Skin of body (tissue), 3 donors: ENCODE measurements at places on chromosomes 5 and 9.

DNA sequence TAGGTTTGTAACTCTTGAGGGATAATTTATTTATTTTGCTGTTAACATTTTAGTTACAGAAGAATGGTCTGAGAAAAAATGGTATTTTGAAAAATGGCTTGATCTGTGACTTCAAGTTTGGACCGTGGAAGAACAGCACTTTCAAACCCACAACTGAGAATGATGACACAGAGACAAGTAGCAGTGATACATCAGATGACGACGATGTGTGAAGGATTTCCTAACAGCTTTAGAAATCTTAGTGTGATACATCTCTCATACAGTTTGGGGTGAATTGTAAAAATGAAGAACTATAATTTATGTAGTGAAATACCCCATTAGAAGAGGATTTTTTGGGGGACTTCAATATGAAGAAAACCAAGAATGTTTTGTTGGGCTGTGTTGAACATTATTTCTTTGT, 88.7 kb downstream of the GPBP1 start:
- no peak for DNase-seq

DNA sequence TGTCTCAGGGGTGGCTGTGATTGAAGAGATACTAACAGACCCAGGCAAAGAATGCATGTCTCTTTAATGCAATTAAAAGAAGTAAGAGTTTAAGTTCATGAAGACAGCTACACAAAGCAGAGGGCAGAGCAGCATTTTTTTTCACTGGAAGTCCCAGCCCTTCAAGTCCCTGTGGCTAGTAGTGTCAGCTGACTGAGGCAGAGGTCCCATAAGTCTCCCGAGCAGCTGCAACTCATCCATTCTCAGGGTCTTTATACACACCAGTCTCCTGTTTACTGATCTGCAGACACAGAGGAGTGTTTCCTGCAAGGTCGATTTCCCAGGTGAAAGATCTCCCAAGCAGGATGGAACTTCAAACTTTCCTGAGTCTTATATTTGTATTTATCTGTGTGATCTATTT, 169.4 kb upstream of the GLRA1 start:
- no peak for DNase-seq

DNA sequence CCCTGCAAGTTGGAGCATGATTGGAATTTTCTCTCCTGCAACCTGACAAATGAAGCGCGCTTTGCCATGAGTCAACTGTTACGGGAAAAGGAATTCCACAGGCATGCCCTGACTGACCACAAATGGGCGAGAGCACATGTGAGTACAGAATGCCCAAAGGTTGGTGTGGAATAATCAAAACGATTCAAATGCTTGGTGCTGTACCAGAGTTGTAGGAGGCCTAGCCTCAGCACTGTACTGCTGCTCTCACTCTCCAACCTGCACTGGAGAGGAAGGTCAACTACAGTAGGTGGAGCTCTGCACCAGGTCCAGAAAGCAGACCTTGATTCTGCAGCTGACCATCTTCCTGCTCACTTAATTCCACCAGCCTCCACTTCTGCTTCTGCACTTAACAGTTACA, 406.9 kb upstream of the ACTBL2 start:
- no peak for DNase-seq

DNA sequence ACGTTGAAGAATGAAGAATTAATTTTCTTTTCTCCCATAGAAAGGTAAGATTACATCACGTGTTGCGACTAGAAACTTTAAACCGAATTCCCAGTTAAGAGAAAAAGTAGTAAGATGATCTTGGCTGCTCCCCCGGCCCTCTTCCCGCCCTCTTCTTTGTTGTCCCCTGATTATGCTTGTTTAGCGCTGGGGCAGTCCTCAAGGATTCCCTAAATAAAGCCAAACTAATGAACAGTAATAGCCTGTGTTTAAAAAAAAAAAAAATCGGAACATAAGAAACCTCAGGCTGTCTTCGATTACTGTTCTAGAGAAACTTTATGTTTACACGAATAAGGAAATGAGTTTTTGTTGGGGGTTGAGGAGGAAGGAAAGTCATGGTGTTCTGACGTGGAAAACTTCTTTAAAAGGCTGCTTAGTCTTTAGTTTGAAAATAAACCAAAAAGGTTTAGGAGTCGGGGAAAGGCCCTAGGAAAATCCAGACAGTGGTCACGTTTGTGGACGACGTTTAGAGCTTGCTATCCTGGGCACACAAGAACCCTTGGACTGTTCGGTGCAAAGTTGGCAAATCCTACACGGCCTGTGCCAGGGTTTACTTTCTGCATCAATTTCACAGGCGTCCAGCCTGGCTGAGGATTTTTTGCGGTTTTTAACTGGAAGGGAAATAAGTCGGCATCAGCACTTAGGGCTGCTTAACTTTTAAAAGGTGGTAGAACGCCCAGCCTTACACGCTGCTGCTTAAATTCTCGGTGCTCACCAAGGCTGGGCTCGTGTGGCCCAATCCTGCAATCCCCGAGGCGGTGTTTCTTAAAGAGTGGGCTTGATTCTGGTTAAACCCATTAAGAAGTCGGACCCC, 1.1 kb upstream of the MAT2B start:
- DNase-seq: peak; percentile 74

DNA sequence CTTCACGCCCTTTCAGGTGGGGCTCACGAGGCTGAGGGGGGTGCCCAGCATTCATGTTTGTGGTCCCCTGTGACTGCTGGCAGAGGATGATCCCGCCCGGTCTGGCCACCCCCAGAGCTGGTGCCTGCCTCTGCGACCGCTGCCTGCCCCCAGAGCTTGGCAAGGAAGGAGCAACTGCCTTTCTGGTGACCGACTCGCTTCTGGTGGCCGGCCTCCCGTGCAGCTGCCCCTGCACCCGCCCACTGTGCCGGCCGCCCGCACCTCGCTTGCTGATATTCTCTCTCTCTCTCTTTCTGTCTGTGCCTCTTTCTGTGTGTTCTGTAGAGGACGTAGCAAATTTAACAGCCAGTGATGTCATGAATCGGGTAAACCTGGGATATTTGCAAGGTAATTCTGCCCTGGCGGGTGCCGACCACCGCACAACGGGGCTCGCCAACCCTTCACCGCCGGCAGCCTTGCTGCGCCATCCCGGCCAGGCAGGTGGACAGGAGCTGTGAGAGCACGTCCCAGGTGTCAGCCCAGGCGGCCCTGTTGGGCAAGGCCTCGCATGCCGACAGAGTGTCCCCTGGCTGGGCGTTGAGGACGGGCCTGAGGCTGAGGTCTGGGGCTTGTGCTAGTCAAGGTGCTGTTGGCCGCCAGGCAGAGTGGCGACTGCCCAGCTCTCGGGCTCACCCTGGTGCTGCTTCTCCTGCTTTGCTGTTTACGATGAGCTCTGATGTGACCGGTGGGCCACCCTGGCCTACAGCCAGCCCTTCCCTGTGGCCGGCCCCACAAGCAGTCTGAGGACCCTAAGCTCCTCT, 86.0 kb downstream of the KCNT1 start:
- DNase-seq: no peak
